ENCODE measurements at places on chromosomes 4 and X. TPM values are rescaled to one million over a fixed set of nuclear protein-coding genes. Genes with fewer than 3 reads are reported as not detected.
A peak's percentile ranks its signal among the peaks of the same experiment; 100 is the strongest.

The TRIM75 gene
- total RNA-seq, result not detected

The ARAP2 gene
- 3.0 TPM for total RNA-seq

The GPR50 gene
- total RNA-seq, result not detected

- peak; percentile 81 for DNase-seq
Observed at GRCh38 chr4:184745831-184746795, 12.2 kb upstream of the CENPU start.

GRCh38 chr4:150283689-150284088 lies 205.4 kb downstream of the DCLK2 start:
- DNase-seq, result peak; percentile 98

GRCh38 chr4:127788517-127788916 lies 6.4 kb downstream of the HSPA4L start:
- DNase-seq, result no peak

DNA sequence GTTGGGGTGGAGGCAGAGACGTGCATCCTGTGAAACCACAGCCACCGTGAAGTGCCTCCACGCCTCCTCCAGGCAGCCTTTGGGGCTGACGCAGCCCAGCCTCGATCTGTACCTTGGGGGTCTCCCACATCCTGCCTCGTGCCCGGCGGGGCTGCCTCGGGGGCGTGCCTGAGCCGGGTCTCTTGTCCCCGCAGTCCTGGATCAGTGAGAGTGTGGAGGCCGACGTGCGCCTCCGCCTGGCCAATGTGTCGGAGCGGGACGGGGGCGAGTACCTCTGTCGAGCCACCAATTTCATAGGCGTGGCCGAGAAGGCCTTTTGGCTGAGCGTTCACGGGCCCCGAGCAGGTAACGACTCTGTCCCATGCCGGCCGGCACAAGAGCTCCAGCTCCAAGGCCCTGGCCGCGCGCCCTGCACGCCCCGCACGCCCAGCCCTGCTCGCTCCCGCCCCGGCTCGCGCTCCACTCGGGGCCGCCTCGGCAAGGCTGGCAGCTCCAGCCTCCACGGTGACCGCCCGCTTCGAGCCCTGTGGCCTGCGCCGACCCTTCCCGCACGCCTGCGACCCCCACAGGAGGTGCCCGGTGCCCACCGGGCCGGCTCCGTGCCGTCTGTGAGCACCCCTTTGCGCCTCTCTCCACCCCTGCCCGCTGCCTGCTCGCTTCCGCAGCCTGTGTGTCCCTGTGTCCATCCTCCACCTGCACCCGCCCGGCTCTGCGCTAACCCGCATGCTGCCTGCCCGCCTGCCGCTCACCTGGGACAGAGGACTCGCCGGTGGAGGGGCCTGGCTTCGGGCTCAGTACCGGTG lies 9.8 kb downstream of the FGFR3 start:
- no peak for DNase-seq

DNA sequence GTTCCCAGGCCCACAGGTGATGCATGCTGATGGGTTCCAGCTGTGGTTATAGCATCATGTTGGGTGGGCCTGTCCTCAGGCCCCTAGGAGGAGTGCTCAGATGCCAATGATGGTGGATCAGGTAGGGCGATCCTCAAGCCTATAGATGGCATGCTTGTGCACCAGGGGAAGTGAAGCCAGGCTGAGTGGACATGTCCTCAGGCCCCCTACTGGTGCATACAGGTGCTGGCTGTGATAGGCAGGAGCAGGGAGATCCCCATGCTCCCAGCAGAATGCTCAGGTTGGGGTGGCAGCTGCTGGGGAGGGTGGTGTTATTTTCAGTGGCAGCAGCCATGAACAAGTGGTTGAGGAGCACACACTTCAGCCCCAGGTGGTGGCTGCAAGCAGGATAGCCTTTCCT lies 96.0 kb downstream of the SMARCA1 start:
- DNase-seq, result no peak

DNA sequence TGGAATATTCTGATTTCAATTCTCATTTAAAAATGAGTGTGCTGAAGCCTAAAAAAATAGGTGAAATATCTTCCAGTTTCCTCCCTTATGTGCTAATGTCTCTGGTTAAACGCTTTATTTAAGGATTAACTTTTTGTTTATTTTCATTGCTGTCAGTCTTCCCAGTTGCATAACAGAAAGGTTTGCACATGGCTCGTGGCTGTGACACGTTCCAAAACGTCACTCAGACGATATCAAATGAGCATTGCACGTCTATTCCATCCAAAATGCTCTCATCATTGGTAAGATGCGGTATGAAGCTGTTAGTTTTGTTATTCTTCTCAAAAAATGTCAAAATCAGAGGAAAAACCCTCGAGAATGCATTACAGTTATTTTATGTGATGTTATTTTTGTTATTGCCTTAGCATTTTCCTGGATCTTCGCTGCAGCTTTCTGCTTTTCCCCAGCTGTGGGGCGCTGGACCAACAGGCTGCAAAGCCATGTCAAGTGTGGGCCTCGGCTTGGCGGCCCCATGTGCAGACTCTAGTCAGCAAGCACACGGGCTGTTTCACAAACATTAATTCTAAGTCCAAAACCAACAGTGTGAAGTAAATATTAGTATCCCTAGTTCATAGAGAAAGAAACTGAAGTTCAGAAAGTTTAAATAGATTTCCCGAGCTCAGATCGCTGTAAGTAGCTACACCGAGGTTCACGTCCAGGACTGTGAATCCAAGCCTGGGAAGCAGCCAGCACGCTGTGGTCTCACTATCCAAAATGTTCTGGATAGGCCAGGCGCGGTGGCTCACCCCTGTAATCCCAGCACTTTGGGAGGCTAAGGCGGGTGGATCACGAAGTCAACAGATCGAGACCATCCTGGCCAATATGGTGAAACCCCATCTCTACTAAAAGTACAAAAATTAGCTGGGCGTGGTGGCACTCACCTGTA lies 793.4 kb upstream of the FRG1 start:
- no peak for DNase-seq

The KLF8 gene
- total RNA-seq, result 1.0 TPM

DNA sequence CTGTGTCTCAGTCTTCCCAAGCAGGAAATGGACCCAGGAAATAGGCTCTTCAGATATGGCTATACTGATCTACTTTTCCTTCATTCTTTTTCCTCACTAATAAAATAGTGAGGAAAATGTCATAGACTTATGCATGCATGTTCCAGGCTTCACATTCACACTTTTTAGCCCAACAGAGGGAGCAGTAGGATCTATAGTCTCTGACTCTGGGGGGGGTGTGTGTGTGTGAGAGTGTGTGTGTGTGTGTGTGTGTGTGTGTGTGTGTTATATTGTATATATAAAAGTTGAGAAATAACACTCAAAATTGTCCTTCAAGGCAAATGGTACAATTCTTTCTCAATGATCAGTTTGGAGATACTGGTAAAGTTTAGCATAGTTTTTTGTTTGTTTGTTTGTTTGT lies 297.2 kb upstream of the GALNT7 start:
- DNase-seq, result no peak

The HTN1 gene
- total RNA-seq, result not detected

The COX7B2 gene
- not detected for total RNA-seq

DNA sequence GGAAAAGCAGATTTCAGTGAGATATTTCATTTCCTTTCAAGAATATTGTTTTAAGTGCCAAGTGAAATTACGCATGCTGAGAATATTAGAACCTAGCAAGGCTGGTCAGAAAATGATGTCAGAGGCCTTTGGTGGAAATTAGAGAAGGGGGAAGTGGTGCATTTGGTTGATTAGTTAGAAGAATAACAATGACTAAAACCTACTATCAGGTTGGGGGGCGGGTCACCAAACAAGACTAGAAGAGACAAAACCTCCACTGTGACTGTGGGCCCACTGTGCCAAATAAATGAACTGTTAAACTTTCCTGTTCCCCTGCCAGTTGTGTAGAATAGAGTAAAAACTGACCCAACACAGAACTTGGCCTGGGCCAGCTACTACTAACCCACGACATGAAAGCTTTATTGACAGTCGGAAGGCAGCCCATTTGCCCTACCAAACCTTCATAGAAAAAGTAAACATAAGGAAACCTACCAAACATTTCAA lies 2.9 kb downstream of the RAPGEF2 start:
- peak; percentile 94 for DNase-seq

DNA sequence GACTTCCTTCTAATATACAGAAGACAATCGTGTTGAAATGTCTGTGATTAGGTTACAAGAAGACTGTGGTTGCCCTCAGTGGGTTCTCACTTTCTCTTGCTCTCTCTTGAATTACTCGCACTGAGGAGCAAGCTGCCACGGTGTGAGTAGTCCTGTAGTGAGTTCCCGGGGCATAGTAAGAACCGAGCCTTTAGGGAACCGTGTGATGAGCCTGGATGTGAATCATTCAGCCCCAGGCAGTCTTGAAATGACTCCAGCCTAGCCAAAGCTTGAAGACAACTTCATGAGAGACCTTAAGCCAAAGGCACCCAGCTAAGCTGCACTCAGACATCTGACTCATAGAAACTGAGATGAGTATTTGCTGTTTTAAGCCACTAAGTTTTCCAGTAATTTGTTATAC lies 292.7 kb downstream of the SPOCK3 start:
- no peak for DNase-seq

DNA sequence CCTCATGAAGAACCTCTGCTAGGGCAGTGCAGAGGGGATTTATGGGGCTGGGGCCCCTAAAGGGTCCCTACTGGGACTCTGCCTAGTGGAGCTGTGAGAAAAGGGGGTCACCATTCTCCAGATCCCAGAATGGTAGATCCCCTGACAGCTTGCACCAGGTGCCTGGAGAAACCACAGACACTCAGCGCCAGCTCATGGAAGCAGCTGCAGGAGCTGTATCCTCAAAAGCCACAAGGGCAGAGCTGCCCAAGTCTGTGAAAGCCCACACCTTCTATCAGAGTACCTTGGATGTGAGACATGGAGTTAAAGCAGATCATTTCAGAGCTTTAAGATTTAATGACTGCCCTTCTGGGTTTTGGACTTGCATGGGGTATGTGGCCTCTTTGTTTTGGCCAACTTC lies 38.6 kb downstream of the MAP9 start:
- no peak for DNase-seq

DNA sequence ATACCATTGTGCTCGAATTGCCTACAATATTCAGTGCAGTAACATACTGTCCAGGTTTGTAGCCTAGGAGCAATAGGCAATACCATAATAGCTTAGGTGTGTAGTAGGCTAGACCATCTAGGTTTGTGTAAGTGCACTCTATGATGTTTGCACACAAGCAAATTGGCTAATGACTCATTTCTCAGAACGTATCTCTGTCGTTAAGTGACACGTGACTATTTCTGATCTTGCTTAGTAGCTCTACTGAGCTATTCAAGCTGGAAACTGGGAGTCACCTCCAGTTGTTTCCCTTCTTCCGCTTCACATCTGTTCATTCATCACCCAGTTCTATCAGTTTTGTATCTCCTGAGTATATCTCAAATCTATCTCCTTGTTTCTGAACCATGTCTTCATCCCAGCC lies 86.1 kb downstream of the HNRNPD start:
- no peak for DNase-seq

GRCh38 chrX:121570072-121570841 lies 522.8 kb downstream of the GLUD2 start:
- DNase-seq, result peak; percentile 6

- no peak for DNase-seq
Observed at GRCh38 chr4:143554728-143555597, 41.5 kb downstream of the SMARCA5 start.

DNA sequence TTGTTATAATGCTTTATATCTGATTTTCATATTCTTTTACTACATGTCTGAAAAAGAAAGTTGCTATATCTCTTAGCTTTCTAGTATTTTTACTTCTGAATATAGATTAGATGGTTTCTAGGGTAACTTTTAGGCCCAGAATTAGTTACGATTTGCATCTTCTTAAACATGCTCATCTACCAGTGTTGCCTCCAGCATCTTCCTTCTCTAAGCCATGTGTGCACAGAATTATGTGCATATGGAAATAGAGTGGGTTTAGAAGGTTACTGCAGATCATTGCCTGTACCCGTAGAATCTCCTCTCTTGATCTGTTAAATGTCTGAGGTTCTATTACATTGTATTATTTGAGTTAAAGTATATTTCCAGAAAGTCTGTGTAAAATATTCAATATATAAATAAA lies 2.5 kb upstream of the TDO2 start:
- no peak for DNase-seq

- no peak for DNase-seq
Observed at GRCh38 chrX:83529950-83530349, 21.9 kb downstream of the POU3F4 start.

GRCh38 chr4:21544415-21544814 lies 404.2 kb downstream of the KCNIP4 start:
- no peak for DNase-seq

The CENPVL1 gene
- total RNA-seq, result not detected

GRCh38 chr4:87089368-87089767 lies 131.1 kb downstream of the KLHL8 start:
- DNase-seq, result no peak

DNA sequence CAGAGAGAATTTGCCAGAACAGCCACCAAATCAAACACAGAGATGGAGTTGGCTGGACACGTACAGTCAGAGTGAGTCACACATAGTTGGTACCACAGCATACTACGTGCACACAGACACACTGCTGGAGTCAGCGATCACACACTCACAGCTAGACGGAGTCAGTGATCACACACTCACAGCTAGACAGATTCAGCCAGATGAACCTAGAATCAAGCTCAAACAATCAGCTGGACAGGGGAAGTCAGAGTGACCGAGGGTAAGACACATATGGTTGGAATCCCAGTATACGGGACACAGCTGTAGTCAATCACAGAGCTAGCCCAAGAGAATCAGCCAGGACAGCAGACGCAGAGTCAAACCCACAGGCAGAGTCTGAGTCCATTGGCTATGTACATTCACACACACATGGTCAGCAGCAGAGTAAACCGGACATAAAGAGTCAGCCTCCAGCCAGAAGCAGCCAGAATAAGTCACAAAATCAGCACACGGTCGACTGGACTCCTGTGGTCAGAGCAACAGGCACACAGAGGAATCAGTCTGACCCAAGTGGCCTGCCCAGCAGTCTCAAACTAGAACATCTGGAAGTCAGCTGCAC lies 4.6 kb downstream of the SLC38A5 start:
- peak; percentile 97 for DNase-seq

The TEX13C gene
- total RNA-seq, result not detected

- no peak for DNase-seq
Observed at GRCh38 chrX:130009658-130010223, 27.3 kb downstream of the BCORL1 start.

DNA sequence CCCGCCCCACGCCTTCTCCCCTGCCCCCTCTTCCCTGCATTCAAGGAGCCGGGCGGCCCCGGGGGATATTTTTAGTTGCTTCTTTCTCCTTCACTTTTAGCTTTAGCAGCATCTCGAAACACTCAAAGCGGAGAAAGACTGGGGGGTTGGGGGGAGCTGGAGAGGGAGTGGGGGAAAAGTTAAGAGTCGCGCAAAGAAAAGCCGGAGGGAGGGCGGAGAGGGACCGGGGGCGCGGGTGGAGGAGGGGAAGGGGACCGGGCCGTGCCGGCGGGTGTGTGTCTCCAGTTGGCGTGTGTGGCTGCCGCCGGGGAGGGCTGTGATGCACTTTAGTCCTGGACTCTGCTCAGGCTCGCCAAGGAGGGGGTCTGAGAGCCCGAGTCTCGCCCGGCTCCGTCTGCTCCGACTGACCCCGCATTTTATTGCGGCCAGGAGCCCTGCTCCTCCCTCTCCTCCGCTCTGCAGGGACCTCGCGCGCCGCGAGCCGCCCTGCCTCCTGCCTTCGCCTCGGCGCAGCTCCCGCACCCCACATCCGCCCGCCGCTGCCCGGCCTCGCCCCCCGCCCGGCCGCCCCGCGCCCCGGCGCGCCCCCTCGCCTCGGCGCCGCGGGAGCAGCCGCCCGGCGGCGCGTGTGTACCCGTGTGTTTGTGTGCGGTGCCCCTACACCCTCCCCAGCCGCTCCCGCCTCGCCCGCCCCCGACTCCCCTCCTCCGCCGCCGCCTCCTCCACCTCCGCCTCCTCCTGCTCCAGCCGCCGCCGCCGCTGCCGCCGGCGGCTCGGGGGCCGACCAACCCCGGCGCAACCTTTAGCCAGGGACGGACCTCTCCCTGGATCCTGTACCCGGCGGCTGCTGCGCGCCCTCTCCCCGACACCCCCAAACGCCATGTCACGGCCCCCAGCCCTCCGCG lies 1.4 kb downstream of the ZNF827 start:
- DNase-seq, result peak; percentile 68
